Ovary (tissue), 10 donors: ENCODE measurements at places on chromosomes 3 and 15. TPM values are rescaled to one million over a fixed set of nuclear protein-coding genes. Genes with fewer than 3 reads are reported as not detected.
A peak's percentile ranks its signal among the peaks of the same experiment; 100 is the strongest.

DNA sequence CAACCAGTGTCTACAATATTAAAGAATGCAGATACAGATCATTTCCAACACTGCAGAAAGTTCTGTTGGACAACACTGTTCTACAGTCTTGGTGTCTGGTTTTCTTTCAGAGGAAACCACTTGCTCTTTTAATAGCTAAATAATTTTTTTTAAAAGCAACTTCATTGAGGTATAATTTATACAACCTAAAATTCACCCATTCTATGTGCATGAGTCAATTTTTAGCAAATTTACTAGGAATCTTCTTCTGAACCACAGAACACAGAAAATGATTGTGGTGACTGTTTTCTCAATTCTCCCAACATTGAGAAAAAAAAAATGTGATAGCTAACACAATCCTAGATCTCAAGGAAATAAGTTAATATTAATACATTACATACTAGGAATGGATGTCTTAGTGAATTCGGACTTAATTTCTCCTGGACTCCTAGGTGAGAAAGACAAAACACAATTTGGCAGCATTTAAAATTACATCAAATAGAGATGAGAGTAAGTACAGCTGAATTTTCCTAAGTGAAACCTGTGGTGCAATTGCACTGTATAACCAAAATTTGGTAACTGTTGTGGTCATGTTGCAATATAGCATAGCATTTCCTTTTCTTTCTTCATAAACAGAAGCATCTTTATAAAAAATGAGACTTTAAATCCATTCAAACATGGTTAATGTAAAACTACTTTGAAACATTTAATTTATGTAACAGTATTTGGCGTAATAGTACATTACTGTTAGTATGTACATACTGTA is 15.3 kb upstream of the PLCL2 start:
- DNase-seq = no peak
- no peak overlapping the region for H3K27ac ChIP-seq
- H3K27me3 ChIP-seq = no peaks in the 10 kb centered on the region
- no peaks in the 10 kb centered on the region for H3K36me3 ChIP-seq
- H3K4me3 ChIP-seq = no peak overlapping the region

DNA sequence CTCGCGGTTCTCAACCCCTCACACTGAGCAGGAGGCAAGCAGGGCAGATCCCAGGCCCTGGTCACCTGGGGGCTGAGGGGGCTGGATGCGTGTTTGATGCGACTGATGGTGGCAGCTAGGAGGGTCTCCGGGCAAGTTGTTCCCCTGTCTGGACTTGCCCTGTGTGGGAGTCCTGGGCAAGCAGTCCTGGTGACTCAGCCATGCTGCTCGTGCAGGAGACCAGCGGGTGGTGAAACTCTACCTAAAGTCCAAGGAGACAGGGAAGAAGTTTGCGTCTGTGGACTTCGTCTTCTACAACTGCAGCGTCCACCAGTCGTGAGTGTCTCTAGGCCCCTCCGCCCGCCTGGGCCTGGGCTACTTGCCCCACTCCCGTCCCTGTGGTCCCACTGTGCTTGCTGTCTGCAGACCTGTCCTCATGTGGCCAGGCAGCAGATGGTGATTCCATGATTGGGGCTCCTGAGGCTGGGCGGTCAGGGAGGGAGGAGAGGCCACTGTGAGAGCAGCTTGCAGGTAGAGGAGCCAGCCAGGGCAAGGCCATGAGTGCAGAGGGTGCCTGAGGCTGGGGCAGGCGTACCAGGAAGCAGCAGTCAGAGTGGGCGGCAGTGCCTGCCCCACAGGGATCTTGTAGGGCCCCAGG is 23.1 kb downstream of the PLXNA1 start:
- no peak overlapping the region for H3K4me3 ChIP-seq
- H3K36me3 ChIP-seq = no peaks in the 10 kb centered on the region
- H3K27me3 ChIP-seq = no peaks in the 10 kb centered on the region
- DNase-seq = no peak
- H3K4me1 ChIP-seq = peaks cover 13% of the 10 kb centered on the region
- no peak overlapping the region for H3K27ac ChIP-seq

DNA sequence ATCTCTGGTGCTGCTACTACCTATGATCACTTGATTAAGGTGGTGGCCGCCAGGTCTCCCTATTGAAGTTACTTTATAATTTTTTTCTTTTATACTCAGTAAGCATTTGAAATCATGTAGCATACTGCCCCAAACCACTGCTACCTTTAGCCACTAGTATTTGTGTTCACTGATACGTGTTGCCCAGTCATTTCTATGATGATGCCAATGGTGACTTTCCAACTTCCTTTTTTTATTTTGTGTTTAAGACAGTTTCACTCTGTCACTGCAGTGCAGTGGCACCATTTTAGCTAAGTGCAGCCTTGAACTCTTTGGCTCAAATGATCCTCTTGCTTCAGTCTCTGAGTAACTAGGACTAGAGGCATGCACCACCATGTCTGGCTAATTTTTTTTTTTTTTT is 598.2 kb downstream of the NAALADL2 start:
- no peak for DNase-seq
- no peak overlapping the region for H3K4me3 ChIP-seq
- no peak overlapping the region for H3K27ac ChIP-seq
- H3K4me1 ChIP-seq = no peaks in the 10 kb centered on the region

GRCh38 chr3:4740397-4741105 is 238.7 kb upstream of the BHLHE40 start:
- H3K27me3 ChIP-seq = no peaks in the 10 kb centered on the region
- peak overlapping the region; percentile 84 for H3K27ac ChIP-seq
- no peak for DNase-seq
- no peak overlapping the region for H3K4me3 ChIP-seq
- no peaks in the 10 kb centered on the region for H3K36me3 ChIP-seq
- peaks cover 13% of the 10 kb centered on the region for H3K4me1 ChIP-seq

Gene ZNF80
- not detected for total RNA-seq

Gene CHL1
- total RNA-seq = 42.2 TPM

GRCh38 chr3:81545572-81545971 is 215.9 kb downstream of the GBE1 start:
- H3K27me3 ChIP-seq = no peaks in the 10 kb centered on the region
- no peaks in the 10 kb centered on the region for H3K4me1 ChIP-seq
- H3K36me3 ChIP-seq = no peaks in the 10 kb centered on the region
- H3K27ac ChIP-seq = no peak overlapping the region

Gene BRPF1
- total RNA-seq = 23.1 TPM

- no peaks in the 10 kb centered on the region for H3K36me3 ChIP-seq
- H3K4me1 ChIP-seq = no peaks in the 10 kb centered on the region
- H3K27me3 ChIP-seq = no peaks in the 10 kb centered on the region
Measured at GRCh38 chr15:38696109-38696727, 131.6 kb upstream of the RASGRP1 start.

Gene CCDC54
- 0.23 TPM for total RNA-seq

DNA sequence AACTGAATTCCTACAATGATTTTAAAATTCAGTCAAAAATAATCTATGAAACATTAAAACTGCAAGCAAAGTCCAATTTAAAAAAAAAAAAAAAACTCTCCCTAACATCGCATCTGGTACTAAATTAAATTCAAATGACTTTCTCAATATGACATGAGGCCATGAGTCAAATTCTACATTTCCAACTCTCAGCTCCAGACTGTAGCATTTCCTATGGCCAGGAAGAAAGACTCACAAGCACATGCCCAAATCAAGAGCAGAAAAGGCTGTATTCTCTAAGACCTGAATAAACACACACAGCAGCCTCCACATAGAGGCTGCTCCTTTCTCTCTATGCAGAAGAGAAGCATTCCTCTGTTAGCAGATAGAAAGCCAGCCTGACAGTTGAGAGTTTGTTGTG is 729.2 kb downstream of the ROBO1 start:
- no peak overlapping the region for H3K4me3 ChIP-seq
- no peak for DNase-seq
- H3K27ac ChIP-seq = no peak overlapping the region
- no peaks in the 10 kb centered on the region for H3K27me3 ChIP-seq

DNA sequence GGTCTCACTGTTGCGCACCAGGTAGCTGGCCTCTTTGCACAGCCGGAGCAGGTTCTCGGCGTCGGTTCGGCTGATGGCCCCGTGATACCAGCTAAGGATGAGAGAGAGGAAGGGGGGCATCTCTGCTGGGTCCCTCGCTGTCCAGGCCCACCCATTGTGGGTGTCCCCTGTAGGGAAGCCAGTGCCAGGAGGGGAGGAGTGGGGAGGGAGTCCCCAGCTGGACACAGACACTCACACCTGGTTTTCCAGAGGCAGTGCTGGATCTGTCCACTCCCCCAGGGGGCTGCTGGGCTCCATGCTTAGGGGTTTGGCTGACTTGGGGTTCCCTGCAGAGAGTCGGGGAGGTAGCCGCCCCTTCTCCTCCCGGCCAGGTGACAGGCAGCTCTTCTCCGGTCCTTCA is 15.9 kb downstream of the SHF start:
- no peaks in the 10 kb centered on the region for H3K36me3 ChIP-seq
- no peak overlapping the region for H3K4me3 ChIP-seq
- no peaks in the 10 kb centered on the region for H3K4me1 ChIP-seq
- DNase-seq = no peak

Gene HES1
- 41.3 TPM for total RNA-seq

GRCh38 chr3:151290673-151291072 is 12.3 kb upstream of the P2RY14 start:
- H3K27ac ChIP-seq = no peak overlapping the region
- no peaks in the 10 kb centered on the region for H3K4me1 ChIP-seq
- no peak overlapping the region for H3K4me3 ChIP-seq
- no peaks in the 10 kb centered on the region for H3K36me3 ChIP-seq

Gene OCA2
- total RNA-seq = 0.41 TPM

Gene SLC51B
- total RNA-seq = not detected

DNA sequence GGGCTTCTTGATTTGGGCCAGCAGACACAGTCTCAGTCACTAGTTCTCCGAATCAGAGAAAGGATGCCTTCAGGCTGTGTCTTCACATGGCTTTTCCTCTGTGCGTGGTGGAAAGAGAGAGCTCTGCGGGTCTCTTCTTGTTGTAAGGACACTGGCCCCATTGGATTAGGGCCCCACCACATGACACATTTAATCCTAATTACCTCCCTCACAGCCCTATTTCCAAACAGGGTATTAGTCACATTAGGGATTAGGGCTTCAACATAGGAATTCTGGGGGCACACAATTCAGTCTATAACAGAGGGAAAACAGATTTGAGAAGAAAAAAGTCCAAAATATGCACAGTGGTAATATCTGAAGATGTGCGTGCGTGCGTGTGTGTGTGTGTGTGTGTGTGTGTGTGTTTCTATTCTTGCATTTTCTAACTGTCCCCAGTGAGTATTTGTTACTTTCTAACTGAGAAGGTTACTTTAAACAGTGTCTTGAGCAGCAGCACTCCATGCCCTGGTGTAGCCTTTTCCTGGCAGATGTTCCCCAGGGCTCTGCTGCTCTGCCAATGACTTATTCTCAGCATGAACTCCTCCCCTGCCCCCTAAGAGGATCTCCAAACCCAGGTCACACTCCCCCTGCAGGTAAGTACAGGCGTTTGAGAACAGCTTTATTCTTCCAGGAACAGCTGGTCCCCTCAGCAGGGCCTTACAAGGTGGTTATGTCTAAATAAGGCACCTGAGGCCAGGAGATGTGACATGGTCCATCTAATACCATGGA is 72.9 kb downstream of the RPL39L start:
- H3K36me3 ChIP-seq = no peaks in the 10 kb centered on the region
- no peak for DNase-seq
- H3K4me3 ChIP-seq = no peak overlapping the region
- no peaks in the 10 kb centered on the region for H3K4me1 ChIP-seq

DNA sequence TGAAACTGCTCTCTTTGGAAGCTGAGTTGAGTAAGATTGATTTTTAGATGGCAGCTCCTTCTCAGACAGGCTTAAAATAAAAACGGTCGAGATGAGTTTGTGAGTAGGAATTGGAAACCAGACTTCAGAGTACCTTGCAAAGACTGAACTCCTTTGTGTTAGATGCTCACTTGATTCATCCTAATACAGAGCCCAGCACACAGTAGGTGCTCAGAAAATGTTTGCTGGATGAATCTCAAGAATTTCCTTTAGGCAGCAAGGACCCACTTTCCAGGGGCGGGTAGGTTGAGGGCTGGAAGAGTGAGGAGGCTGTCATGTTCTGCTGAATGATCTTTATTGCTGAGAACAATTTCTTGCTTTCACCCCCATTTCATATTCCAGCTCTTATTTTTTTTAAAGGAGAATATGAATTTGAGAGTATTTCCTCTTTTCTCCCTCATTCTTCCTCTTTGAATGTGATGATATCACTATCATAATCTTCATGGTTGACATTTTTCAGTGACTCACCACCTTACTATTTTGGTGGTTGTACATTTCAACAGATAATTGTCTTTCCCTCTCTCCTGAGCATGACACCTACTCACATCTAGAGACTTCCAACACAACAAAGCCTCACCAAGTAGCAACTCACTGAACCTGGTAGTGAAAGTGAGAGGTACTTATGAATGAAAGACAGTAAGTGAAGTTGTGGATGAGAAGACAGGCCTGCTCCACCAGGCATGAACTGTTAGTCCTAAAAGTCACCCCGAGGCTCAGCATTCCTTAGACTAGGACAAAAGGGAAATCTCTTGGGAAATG is 113.3 kb downstream of the PDCD6IP start:
- H3K27ac ChIP-seq = no peak overlapping the region
- H3K36me3 ChIP-seq = no peaks in the 10 kb centered on the region
- H3K4me3 ChIP-seq = no peak overlapping the region
- no peak for DNase-seq

DNA sequence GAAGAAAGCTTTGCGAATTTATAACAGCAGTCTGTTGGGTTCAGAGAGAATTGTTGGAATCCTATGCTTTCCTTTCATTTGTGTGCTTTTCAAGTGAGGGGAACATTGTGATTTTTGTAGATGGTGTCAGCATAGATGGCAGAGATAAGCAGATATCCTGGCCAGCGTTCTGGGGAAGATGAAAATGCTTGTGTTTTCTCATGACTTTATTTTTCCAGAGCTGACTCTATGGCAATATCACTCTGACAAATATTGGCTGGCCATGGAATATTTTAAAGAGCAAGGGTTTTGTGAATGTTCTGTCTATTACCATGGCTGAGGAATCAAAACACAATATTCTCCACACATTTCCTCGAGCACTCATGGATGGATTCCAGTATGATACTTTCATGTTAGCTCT is 108.8 kb downstream of the MITF start:
- no peaks in the 10 kb centered on the region for H3K36me3 ChIP-seq
- H3K4me1 ChIP-seq = peaks cover 11% of the 10 kb centered on the region
- H3K4me3 ChIP-seq = no peak overlapping the region

DNA sequence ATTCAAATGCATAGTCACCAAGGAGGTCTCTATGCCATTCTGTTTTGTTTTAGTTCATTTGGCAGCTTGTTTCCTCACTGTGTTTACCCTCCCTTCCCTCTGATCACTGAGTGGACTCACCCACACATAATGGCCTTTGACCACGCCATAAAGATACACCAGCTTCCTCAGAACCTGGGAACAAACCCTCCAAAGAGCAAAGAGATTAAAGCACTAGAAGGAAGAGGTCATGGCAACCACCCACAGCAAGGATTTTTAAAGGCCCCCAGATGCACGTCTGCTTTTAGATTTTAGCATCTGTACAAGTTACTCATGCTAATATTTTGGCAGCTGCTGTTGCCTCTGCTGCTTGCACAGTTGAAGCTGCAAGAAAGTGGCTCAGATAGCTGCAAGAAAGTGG is 47.9 kb upstream of the CADPS start:
- no peaks in the 10 kb centered on the region for H3K36me3 ChIP-seq
- no peak for DNase-seq
- no peaks in the 10 kb centered on the region for H3K27me3 ChIP-seq
